Stimulated activated CD8-positive, alpha-beta memory T cell treated with anti-CD3 and anti-CD28 coated beads, Interleukin-7, amount 100 ng/mL, for 1 hour (primary cell): ENCODE measurements at places on chromosomes 5 and 9.

DNA sequence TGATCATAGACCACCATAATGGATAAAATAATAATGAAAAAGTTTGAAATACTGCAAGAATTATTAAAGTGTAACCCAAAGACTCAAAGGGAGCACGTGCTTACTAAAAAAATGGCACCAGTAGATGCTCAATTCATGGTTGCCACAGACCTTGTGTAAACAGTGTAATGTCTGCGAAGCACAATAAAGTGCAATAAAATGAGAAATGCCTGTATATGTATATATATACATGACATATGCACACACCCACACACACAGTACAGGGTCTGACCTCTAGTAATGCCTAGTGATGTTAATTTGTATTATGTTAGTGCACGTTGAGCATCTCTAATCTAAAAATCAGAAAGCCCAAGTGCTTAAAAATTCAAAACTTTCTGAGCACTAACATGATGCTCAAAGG lies 52.3 kb downstream of the FBXO38 start:
- no peak for DNase-seq

DNA sequence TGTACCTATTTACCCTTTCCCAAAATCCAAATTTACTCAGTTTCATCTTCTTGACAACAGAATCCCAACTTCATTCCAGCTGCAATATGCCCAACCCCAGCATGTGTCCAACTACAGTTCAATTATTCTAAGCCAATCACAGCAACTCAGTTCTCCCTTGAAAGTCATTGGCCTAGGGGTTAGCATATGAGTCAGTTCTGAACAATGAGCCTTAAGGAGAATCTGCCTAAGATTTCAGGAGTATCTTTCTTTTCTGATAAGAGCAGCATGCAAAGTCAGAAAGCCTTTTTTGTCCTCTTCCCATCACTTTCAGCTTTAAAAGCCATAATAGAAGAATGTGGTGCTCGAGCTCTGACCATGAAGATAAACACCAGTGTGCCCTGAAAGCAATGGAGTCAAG lies 44.4 kb upstream of the RASGRF2 start:
- no peak for DNase-seq

GRCh38 chr5:14428302-14429081 lies 153.1 kb upstream of the OTULINL start:
- no peak for DNase-seq

- no peak for DNase-seq
Measured at GRCh38 chr9:116953271-116953670, 266.2 kb downstream of the TRIM32 start.

- DNase-seq: no peak
Measured at GRCh38 chr9:110303133-110303532, 34.5 kb downstream of the TXNDC8 start.

DNA sequence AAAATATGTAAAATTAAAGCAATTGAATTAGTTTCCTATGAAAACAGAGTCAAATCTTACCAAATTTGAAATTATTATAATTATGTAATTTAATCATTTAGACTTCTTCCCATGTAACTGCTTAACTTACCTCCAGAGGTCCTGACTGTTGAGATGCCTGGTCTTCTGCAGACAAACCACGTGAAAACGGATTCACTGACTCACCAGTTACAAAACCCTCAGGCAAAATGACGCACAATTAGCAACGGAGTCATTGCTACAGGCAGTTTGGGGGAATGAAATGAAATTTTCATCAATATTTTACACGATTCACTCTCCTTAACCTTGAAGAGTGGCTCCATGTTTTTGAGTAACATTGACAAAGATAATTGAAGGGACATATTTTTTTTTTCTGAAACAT lies 460.8 kb downstream of the MTRR start:
- DNase-seq: no peak

GRCh38 chr9:137945581-137945980 lies 68.0 kb downstream of the CACNA1B start:
- DNase-seq: no peak

- no peak for DNase-seq
Measured at GRCh38 chr9:37007295-37007694, 26.8 kb downstream of the PAX5 start.

DNA sequence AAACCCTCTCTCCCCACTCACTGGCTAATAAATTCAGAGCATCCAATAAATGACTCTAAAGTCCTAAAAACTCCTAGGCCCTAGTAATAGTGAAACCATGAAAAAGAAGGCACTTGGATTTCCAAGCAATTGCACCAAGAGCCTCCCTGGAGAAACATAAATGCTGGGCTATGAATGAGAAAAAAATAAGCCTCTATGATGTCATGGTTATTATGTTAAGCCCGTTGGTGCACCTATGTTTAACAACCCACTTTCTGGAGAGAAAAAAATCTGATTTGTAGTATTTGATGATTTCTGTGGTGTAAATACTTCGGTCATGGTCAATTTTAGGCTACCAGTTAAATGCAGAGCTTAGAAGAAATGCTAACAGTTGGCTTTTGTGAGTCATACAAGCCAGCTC lies 8.4 kb downstream of the CFAP90 start:
- no peak for DNase-seq

DNA sequence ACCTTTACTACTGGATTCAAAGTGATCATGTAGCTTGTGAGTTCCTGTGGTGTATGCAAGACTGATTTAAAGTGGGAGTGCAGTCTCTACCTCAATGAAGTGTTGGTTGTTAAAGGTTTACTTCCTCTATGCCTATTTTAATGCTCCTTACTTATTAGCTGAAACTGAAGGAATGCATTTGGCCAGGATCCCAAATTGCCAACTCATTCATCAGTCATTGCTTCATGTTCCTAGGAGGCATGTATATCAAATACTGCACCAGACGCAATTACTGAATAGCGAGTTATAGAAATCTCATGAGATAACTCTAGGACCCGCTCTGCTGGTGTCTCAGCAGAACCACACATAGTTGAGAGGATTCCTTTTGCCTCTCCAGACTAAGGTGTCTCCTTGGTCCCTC lies 143.0 kb upstream of the RPS23 start:
- no peak for DNase-seq

- DNase-seq: no peak
Measured at GRCh38 chr9:130347931-130348330, 82.4 kb downstream of the HMCN2 start.

GRCh38 chr9:89319015-89319905 lies 960 bp downstream of the SECISBP2 start:
- no peak for DNase-seq

GRCh38 chr5:177987326-177987725 lies 8.7 kb downstream of the PROP1 start:
- no peak for DNase-seq

- no peak for DNase-seq
Measured at GRCh38 chr5:72608297-72608696, 101.1 kb upstream of the ZNF366 start.

GRCh38 chr9:114430457-114430856 lies 42.7 kb upstream of the AKNA start:
- DNase-seq: no peak

- no peak for DNase-seq
Measured at GRCh38 chr5:77882670-77883257, 106.6 kb upstream of the TBCA start.

- no peak for DNase-seq
Measured at GRCh38 chr5:76622076-76622475, 1.1 kb downstream of the F2RL2 start.

DNA sequence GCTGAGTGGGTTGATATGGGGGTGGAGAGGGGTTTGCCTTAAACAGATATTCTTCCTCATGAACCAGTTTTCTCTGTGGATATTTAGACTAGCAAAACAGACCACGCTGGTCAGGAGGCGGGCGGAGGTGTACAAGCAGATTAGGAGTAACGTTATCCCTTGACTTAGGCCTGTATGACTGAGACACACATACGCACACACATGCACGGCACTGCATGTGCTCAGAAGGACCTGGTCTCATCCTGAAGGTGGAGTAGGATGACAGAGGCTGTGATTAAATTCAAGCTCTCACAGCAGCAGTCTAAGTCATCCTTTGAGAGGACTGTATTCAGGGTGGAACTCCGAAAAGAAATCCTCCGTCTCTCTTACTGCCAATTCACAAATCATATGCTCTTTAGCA lies 209.7 kb downstream of the DIRAS2 start:
- no peak for DNase-seq

DNA sequence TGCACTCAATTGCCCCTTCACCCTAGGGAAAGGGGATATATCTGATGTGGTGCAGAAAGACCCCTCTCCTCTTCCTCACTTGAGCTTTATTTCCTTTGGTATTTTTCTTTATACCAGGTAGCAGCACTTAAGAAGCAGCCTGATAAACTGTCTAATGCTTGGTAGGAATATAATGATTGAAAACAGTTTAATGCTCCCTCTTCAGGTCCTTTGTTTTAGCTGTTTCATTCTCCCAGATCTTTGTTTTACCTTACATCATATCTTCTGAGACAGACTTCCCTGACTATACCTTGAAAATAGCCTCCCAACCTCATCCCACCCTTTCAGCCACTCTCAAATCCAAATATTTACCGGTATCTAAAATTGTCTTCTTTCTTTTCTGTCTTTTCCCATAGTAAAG lies 87.9 kb downstream of the NUDT12 start:
- DNase-seq: no peak

DNA sequence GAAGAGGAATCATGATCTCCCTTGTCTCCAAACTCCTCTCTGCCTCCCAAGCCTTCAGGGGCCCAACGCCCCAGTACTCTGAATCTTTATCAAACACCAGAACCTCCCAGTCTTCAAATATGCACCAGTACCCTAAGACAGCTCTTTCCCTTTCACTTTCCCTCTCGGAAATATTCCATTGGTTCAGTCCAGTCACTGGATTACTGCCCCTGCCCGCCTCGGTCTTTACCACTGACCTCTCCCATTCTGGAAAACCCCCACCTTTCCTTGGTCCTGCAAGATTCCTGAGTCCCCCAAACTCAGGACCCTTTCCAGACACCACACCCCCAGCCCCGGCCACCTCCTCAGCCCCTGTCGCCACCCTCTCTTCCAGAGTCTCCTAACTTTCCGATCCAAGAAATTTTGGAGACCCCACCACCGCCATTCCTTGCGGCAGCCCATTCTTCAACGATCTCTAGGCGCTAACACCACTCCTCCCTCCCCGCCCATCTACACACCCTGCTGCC lies 674 bp downstream of the C5orf15 start:
- DNase-seq: no peak

DNA sequence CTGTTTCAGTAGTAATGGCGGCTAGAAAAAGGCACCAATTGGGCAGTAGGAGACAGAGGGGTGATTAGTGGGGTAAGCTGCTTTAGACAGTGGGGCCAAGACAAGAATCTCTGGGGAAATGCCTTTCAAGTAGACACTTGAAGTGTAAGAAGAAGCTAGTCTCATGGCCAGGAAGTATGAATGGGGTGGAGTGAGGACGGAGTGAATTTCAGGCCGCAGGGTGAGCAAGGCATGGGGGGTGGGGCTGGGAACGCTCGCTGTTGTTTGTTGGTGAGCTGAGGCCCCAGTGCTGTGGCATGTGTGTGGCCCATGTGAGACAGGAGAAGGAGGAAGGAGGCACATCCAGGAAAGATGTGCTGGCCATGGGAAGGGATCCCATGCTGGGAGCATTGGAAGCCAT lies 149.2 kb upstream of the NFIL3 start:
- no peak for DNase-seq

- DNase-seq: no peak
Measured at GRCh38 chr9:69442486-69442885, 117.5 kb downstream of the ENTREP1 start.

DNA sequence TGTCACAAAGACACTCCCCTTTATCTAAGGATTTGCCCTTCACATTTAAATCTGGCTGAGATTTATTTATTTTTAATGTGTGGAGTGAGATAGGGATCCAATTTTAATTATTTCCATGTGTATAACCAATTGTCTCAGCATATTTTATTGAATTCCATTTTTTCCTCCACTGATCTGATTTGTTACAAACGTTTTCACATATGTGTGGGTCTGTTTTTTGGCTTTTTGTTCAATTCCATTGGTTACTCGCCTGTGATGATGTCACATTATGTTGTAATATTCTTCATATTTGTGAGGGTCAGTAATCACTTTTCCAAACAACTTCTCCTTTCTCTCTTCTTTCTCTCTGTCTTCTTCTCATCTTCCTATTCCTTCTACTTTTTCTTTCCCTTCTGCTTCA lies 278.3 kb upstream of the RFX3 start:
- DNase-seq: no peak

DNA sequence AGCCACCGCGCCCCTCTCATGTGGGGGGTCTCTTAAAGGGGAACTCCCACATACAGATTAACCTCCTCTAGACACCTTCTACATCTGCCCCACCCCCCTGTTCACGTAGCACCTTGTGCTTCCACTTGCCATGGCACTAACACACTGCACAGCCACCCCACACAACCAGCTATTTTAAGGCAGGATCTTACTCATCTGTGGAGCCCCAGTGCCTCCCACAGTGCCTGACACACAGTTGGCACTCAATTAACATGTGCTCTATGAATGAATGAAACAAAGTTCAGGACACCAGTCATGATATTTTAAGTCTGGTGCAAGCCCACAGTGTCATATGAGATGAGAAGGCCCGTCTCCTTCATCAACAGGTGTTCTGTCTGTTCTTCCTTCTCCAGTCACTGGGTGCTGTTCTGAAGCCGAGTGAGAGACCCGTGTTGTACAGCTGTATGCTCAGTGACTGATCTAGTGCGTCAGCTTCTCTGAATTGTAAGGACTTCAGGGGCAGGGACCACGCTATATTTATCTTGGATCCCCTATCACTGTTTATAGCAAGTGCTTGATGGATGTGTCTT lies 149.1 kb downstream of the TLE1 start:
- DNase-seq: no peak

DNA sequence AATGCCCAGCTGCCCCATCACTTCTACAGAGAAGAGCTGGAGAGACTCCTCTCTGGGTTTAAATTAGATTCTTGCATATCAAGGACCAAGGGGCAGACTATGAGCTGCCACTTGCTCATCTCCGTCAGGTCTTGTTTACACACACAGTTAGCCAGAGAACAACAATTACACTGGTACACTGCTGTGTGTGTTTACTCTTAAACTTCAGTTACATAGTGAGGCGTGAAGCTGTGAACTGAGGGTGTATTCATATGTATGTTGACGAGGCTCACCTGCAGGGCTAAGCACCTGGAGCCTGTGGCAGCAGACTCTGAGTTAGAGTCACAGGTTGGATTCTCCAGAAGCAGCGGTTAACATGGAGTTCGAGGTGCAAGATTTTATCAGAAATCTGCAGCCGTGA lies 155.4 kb upstream of the ANKH start:
- DNase-seq: no peak

DNA sequence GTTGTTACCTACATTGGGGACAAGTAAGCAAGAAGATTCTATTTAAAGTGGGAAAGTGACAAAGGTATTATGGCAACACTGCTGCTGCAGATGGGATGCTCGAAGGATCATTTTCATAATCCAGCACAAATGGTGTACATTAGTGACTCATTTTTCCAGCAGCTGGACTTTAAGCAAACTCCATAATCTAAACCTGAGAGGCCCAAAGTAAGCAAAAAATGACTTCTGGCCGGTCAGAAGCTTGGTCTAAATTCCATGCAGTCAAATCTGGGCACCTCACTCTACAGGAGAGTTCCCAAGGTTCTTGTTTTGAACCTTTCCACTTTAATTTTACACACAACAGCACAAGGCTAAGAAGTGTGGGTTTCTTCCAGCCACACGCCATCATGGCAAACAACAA lies 43.6 kb upstream of the TRAF1 start:
- no peak for DNase-seq
